Stimulated activated CD8-positive, alpha-beta memory T cell treated with anti-CD3 and anti-CD28 coated beads, Interleukin-7, amount 100 ng/mL, for 1 hour (primary cell): ENCODE measurements at places on chromosomes 16 and 17.

- DNase-seq = no peak
These were observed 14.5 kb downstream of the MMP28 start for GRCh38 chr17:35780950-35781349.

DNA sequence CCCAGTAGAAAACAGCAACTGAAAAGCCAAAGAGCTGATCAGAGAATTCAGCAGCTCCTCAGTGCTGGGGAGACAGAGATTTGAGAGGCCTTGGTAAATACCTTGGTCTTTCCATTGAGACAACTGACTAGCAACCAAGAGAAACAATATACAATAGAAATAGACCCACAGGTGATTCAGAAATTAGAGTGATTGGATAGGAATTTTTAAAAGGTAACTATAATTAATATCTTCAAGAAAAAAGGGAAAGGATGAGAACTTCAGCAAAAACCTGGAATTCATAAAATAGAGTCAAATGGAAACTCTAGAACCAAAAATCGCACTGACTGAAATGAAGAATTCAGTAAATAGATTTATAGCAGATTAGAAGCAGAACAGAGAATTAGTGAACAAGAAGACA lies 32.5 kb upstream of the ITGAX start:
- DNase-seq = no peak

- DNase-seq = no peak
These were observed 15.6 kb downstream of the MRPS23 start for GRCh38 chr17:57834146-57834741.

- no peak for DNase-seq
These were observed 31.1 kb upstream of the ADORA2B start for GRCh38 chr17:15913826-15914225.

DNA sequence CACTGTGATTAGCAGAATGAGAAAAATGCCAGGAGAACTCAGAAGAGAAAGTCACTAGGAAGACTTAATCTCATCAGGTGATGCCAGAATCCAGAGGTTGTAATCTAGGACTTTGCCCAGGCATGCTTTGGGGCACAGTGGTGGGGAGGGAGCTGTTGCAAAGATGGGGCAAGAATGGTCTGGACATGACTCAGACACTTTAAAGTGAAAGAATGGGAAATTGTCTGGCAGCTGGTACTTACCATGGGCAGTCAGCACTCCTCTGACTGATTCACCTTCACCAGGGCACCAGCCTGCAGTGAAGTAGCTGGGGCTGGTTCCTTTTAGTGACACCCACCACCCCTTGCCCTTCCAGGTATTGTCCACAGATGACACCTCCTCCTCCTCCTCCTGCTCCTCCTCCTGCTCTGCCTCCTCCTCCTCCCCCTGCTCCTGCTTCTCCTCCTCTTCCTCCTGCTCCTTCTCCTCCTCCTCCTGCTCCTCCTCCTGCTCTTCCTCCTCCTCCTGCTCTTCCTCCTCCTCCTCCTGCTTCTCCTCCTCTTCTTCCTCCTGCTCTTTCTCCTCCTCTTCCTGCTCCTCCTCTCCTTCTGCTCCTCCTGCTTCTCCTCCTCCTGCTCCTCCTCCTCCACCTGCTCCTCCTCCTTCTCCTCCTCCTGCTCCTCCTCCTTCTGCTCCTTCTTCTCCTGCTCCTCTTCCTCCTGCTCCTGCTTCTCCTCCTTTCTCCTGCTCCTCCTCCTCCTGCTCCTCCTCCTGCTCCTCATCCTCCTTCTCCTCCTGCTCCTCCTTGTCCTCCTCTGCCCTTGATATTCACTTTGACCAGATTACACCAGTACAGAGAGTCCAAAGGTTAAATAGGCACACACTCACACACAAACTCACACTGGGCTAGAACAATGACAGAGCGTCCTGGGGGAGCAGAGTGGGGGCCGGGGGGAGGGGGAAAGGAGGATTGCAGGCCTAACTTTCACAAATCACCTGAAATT lies at the start of gene CHD9NB:
Gene CHD9NB, minus strand, starts transcription at position 379 of the 983 bp plus-strand sequence. CDS start 8,739 bp downstream, outside the sequence.
- DNase-seq = no peak

DNA sequence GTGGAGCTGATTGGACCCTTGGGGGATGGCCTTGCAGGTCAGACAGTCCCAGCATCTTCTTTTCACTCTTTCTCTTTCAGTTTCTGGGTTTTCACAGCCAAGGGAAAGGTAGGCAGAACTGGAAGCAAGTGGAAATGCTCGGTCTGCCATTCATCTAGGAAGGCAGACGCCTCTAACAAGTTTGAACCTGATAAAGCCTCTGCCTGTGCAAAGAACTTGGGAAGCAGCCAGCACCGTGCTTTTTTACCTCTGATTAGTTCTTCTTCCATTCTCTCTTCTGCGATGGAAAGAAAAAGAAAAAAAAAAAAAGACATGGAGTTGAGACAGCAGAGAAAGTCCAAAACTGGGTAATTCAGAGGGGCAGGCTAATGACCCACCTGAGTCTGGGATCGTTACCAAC lies 997.8 kb upstream of the EEF2KMT start:
- no peak for DNase-seq

DNA sequence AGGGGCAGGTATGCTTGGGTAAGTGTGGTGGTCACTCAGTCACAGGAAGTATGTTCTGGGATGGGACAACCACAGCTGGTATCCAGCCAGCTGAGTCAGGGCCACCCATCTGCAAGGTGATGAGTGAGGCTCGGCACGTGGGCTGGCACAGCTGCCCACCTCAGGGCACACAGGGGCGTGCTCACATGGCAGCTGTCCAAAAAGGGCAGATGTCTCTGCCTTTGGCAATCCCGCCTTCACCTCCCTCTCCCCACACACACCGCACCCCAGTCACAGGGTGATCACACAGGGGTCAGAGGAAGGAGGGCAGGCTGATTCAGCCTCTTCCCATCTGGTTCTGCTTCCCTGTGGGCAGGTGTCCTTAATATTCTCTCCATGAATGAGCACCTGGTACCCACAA lies 85.9 kb upstream of the TOB1 start:
- no peak for DNase-seq

- no peak for DNase-seq
These were observed 45.3 kb downstream of the JPH3 start for GRCh38 chr16:87647431-87648185.

DNA sequence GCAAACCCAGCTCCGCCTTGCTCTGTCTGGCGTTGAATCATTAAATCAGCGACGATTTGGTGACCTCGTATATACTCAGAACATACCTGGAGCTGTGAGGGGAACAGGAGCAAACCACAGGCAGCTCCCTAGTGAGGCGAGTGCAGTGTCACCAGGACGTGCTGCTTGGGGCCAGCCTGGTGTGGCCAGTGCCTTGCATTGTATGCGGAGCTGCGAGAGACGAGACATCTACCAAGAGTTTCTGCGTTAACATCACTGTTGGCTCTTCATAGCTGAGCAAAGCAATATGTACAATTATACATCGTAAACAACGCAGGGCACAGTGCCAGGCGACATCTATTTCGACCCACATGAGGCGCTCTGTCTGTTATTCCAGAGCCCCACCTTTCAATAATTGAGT lies 27.9 kb downstream of the MINK1 start:
- DNase-seq = no peak

DNA sequence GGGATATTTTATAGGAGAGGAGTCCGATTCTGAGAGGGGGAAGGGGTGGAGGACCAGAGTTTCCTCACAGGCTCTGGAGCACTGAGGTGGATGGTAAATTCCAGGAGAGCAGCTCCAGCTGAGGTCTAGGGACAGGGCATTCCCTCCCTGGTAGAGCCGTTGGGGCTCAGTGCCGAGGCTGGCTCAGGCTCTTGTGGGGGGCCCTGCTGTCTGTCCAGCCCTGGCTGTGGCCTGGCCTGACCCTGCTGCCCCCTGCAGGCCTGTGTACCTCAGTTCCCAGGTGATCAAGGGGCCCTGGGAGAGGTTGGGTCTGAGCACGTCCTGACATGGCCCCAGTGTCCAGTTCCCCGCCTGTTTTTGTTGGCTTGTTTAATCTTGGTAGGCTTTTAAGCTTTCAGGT lies 16.8 kb downstream of the ZNF750 start:
- DNase-seq = no peak

GRCh38 chr17:72943826-72944689 lies 148.4 kb downstream of the SLC39A11 start:
- no peak for DNase-seq

DNA sequence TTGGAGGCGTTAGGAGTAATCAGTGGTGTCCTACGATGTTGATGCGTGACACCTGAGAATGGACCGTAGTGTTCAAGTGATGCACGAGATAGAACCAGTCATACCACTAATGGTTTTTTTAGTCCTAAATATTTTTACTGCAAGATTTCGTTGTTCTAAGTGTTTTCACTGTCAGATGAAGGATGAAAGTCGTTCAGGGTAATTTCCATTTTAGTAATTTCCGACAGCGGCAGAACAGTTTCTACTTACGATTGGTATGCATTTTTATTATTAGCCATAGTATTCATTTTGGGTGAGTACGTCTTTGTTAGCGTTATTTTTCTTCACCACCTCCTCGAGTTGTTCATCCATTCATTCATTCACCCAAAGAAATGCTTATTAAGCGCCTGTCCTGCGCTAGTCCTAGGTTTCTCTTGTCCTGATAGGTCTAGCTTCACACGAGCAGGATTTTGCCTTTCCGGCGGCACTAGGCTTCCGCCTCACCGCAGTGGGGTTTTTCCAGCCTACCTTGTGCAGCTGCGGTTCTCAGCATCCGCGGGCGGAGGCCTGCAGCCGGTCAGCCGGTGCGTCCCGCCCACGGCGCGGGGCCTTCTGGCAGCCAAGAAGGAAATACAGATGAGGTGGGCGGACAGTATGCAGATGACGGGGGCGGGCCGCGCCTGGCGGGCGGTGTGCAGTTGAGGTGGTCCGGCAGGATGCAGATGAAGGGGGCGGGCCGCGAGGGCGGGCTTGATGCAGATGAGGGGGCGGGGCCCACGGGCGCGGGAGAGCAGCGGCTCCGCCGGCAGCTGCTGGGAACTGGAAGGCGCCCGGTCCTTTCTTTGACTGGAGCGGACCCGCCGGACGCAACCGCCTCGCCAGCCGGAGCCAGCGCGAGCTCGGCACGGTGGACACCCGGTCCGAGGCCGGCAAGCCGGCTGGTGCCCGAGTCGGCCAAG lies 146.4 kb downstream of the SPECC1 start:
- DNase-seq = peak; percentile 84

GRCh38 chr16:62870554-62870953 lies 834.3 kb upstream of the CDH8 start:
- no peak for DNase-seq

DNA sequence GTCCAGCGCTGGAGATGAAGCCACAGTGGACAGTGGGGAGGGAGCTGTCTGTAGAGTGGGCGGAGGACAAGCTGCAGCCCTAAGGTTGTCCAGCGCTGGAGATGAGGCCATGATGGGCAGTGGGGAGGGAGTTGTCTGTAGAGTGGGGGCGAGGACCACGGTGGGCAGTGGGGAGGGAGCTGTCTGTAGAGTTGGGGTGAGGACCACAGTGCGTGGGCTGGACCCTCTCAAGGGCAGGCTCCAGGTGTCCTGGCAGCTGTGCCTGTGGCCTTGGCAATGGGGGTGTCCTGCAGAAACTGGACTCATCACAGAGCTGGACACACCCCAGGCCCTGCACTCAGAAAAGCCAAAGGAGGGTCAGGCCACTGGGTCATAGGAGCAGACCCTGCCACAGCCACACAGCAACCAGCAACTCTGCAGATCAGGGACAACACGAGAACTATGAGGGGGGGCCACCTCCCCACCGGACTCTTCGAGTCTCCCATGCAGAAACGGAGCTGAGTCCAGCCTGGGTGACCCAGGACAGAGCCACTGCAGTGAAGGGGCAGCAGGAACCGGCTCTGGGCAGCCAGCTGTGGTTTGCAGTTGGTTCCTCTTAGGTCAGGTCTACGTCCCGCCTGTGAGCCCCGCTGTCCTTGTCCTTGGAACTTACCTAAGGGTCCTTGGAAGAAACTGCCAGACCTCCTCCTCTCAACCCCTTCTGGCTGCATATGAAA lies 33.4 kb upstream of the CBFA2T3 start:
- no peak for DNase-seq

DNA sequence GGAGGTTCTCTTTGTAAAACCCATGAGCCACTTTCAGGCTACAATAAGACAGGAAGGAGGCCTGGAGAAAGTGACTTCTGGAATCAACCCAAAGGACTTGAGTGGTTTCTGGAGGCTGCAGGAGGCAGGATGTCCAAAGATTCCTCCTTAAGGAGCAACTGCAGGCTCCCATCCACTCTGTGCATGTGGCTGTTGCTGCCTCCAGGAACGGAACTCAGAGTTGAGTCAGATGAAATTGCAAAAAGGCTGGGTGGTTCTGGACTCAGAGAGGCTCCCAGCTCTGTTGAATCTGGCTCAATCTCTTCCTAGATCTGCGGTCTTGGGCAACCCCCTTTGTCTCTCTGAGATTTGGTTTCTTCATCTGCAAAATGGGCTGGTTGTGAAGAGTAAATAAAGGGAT lies 197.1 kb downstream of the SHISA9 start:
- DNase-seq = no peak

- DNase-seq = no peak
These were observed 392.1 kb downstream of the SOX9 start for GRCh38 chr17:72512649-72513556.

DNA sequence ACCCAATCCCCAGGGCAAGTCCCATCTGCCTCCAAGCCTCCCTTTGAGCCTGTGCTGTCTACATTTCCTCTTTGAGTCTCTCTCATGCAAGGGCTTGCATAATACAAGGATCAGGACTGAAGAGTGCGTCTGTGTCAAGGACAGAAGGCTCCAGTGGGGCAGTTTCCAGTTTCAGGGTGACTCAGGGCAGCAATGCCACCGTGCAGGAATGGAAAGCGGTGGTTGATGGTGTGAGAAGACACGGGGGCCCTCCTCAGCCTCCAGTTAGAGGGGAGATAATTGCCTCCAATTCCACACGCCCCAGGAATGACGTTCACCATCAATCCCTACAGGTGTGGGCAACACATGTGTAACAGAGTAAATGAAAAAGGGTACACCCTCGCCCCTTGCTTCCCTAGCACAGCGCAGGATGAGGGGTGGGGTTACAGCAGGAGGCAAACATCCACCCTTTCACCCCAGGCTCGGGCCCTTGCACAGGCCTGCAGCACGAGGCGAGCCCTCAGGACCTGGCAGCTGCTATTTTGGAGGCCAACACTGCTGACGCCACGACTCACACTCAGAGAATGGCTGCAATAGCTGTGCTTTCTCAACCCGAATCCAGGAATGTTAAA lies 24.8 kb upstream of the SLC25A19 start:
- no peak for DNase-seq

GRCh38 chr17:37327341-37328090 lies 48.3 kb upstream of the C17orf78 start:
- no peak for DNase-seq

GRCh38 chr17:28955408-28955807 lies 4.1 kb upstream of the PHF12 start:
- DNase-seq = no peak

DNA sequence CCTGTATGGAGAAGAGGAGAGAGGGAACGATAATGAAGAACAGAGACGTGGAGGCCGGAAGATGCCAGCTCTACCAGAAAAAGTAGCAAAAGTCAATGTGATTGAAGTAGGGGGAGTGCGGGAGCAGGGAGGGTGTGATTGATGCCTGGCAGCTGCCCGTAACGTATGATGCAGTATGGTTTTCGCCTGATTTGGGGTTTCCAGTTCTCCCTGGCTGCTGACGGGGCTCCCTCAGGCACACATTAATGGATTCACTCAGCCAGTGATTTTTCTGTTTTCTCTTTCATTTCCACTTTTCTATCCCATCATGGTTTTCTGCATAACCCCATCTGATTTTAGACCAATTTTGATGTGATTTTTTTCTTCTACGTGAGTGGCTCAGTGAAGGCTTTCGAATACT lies 62.1 kb downstream of the PRKCA start:
- DNase-seq = no peak
